Activated CD4-positive, alpha-beta T cell treated with anti-CD3 and anti-CD28 coated beads, Interleukin-2, amount 10 ng/mL, durations not matched to agents 7 days and 5 days (primary cell): ENCODE measurements at places on chromosomes 1 and 21. TPM values are rescaled to one million over a fixed set of nuclear protein-coding genes. Genes with fewer than 3 reads are reported as not detected.

DNA sequence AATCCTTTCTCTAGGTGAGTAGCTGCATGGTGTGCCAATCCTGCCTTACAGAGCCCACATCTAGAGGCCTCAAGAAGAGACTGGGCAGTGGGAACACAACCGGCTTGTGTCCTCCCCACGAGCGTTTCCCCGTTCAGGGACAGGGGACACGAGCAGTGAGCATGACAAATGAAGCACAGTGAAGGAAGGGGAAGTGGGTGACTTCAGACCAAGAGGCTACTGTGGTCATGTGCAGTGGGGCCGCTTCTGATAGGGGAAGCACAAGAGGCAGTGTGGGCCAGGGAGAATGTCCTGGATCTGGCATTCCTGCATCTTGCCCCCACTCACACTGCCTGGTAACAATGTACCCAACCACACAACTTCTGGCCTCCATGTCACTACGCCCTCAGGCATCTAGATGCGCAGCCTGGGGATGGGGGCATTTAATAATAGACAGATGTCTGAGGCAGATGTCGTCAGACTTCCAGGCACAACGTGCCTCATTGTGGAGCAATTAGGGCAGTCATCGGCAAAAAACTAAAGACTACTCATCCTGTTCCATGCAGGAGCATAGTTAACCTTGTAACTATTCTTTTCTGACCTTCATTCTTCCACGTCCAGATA is 155.6 kb upstream of the NBPF11 start:
- no peak overlapping the region for H3K27ac ChIP-seq
- peaks cover 62% of the 10 kb centered on the region for H3K27me3 ChIP-seq
- no peak overlapping the region for H3K4me3 ChIP-seq
- H3K4me1 ChIP-seq, result peaks cover 35% of the 10 kb centered on the region
- DNase-seq, result no peak

DNA sequence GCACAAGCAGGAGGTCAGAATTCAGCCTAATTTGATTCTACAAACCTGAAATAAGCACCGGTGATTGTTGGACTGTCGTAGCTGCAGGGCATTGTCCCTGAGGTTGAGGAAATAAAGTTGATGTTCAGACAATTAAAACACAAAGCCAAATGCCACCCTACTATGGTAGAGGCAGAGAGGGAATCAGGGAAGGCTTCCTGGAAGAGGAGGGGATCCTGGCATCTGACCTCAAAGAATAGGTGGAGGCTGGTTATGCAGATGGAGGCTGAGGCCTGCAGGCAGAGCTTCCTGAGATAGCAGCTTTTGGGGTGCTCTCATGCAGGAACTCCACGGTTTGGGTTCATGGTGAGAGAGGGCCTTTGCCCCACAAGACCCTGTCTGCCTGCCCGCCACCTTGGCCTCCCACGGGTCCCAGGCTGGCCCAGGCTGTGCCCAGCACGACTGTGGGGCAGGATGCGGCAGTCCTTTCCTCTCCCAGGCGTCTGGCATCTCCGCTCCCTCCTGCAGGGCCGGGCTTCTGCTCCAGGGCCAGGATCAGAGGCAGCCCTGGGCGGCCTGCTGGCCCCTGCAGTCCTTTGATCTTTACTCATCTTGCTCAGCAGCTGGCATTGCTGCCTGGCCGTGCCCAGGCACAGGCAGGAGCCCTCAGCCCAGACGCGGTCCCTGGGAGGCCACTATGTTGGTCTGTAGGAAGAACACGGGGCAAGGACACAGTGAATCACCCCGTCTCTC is 134.1 kb upstream of the VAMP3 start:
- no peak overlapping the region for H3K4me3 ChIP-seq
- H3K4me1 ChIP-seq, result no peaks in the 10 kb centered on the region
- no peak overlapping the region for H3K27ac ChIP-seq
- no peak for DNase-seq

DNA sequence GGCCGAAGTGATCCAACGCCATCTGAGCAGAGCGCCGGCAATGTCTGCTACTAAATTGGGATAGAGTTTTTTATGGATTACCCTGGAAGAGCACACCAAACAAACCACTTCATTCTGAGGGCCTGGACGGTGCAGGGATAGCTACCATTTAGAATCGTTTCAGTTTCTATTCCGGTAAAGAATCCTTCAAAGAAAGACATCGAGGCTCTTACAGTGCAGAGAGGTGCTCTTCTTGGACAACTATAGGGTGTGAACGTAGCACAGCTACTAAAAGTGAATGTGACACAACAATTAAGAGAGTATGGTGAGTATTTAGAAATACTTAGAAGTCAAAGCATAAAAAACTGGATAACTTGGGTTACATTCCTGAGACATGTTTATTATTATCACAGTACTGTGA is 16.1 kb downstream of the HIVEP3 start:
- DNase-seq, result peak; percentile 15
- no peaks in the 10 kb centered on the region for H3K27me3 ChIP-seq
- H3K4me1 ChIP-seq, result peaks cover 87% of the 10 kb centered on the region
- H3K36me3 ChIP-seq, result peaks cover 28% of the 10 kb centered on the region

DNA sequence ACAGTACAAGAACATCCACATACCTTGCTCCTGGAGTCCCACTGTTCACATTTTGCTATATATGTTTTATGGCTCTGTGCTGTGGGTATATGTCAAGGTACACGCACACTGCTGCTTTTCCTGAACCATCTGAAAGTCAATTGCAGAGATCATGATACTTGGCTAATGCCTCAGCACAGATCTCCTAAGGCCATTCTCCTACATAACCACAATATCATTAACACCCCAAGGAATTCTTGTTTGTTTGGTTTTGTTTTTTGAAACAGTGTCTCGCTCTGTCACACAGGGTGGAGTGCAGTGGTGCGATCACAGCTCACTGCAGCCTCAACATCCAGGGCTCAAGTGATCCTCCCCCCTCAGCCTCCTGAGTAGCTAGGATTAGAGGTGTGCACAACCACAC is 16.0 kb downstream of the CTNNBIP1 start:
- peaks cover 17% of the 10 kb centered on the region for H3K4me1 ChIP-seq
- H3K27me3 ChIP-seq, result no peaks in the 10 kb centered on the region
- no peak overlapping the region for H3K27ac ChIP-seq
- no peak for DNase-seq
- no peak overlapping the region for H3K4me3 ChIP-seq
- no peaks in the 10 kb centered on the region for H3K36me3 ChIP-seq

DNA sequence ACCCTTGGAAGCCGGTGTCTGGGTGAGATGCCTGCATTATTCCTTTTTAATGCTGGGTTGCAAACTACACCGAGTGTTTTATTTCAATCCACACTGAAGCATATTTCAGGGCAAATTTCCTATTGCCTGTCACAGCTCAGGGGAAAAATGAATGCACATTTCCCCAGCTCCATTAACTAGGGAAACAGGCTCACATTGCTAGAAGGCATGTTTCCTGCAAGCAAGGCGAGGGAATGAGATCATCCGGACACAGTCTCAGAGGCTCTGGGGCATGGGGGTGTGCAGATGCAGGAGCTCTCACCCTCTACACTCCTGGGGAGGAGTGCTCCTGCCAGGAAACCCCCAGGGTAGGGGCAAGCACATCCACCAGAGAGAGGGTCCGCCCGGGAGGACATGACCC is 24.6 kb downstream of the SYT2 start:
- peaks cover 15% of the 10 kb centered on the region for H3K27me3 ChIP-seq
- H3K4me1 ChIP-seq, result no peaks in the 10 kb centered on the region
- H3K4me3 ChIP-seq, result no peak overlapping the region
- H3K36me3 ChIP-seq, result no peaks in the 10 kb centered on the region

DNA sequence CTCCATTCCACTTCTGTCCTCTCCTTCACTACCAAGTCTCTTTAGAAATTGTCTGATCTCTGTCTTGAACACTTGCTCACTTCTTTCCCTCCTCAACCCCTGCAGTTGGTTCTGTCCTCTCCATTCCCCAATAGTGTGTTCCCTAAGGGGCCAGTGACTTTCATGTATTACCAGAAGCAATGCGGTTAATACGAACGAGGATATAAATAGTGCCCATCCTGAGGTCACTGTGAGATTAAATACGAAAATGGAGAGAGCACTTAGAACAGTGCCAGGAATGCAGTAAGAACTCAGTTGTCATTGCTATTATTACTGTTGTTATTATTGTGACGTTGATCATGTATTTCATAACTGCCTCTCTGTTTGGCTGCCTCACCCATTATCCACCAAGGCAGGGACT is 53.0 kb upstream of the ARTN start:
- H3K4me3 ChIP-seq, result no peak overlapping the region
- no peaks in the 10 kb centered on the region for H3K27me3 ChIP-seq
- H3K36me3 ChIP-seq, result no peaks in the 10 kb centered on the region
- DNase-seq, result no peak

- no peaks in the 10 kb centered on the region for H3K36me3 ChIP-seq
- H3K4me1 ChIP-seq, result no peaks in the 10 kb centered on the region
- H3K27ac ChIP-seq, result no peak overlapping the region
- no peak overlapping the region for H3K4me3 ChIP-seq
- no peak for DNase-seq
Measured at GRCh38 chr1:90591355-90591969, 125.6 kb downstream of the BARHL2 start.

- peaks cover 57% of the 10 kb centered on the region for H3K27me3 ChIP-seq
- no peak for DNase-seq
- H3K27ac ChIP-seq, result no peak overlapping the region
- peaks cover 18% of the 10 kb centered on the region for H3K4me1 ChIP-seq
- no peak overlapping the region for H3K4me3 ChIP-seq
Measured at GRCh38 chr1:15259622-15260007, 12.6 kb downstream of the FHAD1 start.

- H3K4me3 ChIP-seq, result no peak overlapping the region
- H3K4me1 ChIP-seq, result no peaks in the 10 kb centered on the region
- H3K27ac ChIP-seq, result no peak overlapping the region
- H3K27me3 ChIP-seq, result no peaks in the 10 kb centered on the region
- no peak for DNase-seq
Measured at GRCh38 chr1:95636897-95637296, 402.9 kb downstream of the RWDD3 start.

GRCh38 chr1:26162220-26162709 is 3.4 kb downstream of the FAM110D start:
- no peak overlapping the region for H3K27ac ChIP-seq
- no peak for DNase-seq
- peaks cover 44% of the 10 kb centered on the region for H3K27me3 ChIP-seq
- peak overlapping the region; percentile 50 for H3K4me3 ChIP-seq
- H3K4me1 ChIP-seq, result peaks cover 29% of the 10 kb centered on the region

DNA sequence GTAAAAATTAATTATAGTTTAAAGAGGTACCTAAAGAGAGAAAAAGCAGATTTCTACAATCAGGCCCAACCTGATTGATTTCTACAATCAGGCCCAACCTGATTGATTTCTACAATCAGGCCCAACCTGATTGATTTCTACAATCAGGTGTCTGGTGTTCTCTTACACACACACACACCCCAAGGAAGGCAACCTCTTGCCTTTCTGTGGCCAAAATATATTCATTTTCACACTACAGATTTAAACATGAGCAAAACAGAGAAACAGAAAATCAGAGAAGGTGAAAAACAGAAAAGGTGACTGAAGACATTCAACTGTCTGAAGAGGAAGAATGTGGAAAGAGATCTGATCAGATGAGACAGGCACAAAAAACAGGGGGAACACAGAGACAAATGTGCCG is 104.5 kb downstream of the SMYD2 start:
- H3K36me3 ChIP-seq, result no peaks in the 10 kb centered on the region
- H3K27ac ChIP-seq, result no peak overlapping the region
- peaks cover 4% of the 10 kb centered on the region for H3K4me1 ChIP-seq

- DNase-seq, result no peak
- H3K4me3 ChIP-seq, result no peak overlapping the region
- H3K27me3 ChIP-seq, result peaks cover 27% of the 10 kb centered on the region
- no peaks in the 10 kb centered on the region for H3K36me3 ChIP-seq
Measured at GRCh38 chr1:203401199-203401877, 50.4 kb upstream of the FMOD start.

DNA sequence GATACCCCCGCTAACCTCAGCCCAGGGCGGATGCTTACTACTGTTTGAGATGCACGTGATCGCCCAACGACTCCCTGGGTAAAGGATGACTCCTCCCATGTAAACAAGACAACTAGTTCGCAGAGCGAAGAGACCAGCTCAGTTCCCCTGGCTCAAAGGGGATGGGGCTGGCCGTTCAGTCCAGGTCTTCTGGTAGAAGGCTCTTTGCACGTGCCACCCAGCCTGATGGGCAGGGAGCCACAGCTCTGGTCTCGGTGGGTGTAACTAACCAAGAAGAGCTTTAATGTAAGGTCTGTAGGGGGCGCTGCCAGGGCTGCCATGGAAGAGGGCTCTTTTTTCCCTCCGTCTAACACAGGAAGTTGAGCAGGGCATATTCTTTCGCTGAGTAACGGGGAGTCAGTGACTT is 49.4 kb upstream of the PARP1 start:
- peak; percentile 55 for DNase-seq
- peaks cover 19% of the 10 kb centered on the region for H3K4me1 ChIP-seq
- H3K27me3 ChIP-seq, result peaks cover 2% of the 10 kb centered on the region
- peak overlapping the region; percentile 65 for H3K4me3 ChIP-seq
- H3K27ac ChIP-seq, result peak overlapping the region; percentile 89

DNA sequence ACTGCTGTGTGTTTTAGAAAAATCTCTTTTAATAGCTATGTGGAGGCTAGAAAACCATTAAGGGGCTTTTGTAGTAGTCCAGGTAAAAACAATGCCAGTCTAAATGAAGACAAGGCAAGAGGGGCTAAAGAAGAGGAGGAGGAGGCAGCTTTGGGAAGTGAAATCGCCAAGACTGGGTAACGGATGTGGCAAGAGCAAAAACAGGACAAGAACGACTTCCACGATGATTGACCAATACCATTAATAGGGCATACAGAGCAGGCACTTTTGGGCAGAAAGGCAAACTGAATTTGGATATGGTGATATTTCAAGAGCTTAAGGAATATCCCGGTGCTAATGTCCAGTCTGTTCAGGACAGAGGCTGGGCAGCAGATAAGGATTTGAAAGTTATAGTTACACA is 22.0 kb downstream of the COA6 start:
- H3K36me3 ChIP-seq, result peaks cover 37% of the 10 kb centered on the region
- no peak overlapping the region for H3K4me3 ChIP-seq
- no peaks in the 10 kb centered on the region for H3K27me3 ChIP-seq
- DNase-seq, result no peak
- peaks cover 30% of the 10 kb centered on the region for H3K4me1 ChIP-seq

- H3K27me3 ChIP-seq, result no peaks in the 10 kb centered on the region
- H3K27ac ChIP-seq, result no peak overlapping the region
- H3K4me1 ChIP-seq, result peaks cover 46% of the 10 kb centered on the region
- no peak overlapping the region for H3K4me3 ChIP-seq
Measured at GRCh38 chr1:156510709-156511108, 10.1 kb upstream of the MEF2D start.

DNA sequence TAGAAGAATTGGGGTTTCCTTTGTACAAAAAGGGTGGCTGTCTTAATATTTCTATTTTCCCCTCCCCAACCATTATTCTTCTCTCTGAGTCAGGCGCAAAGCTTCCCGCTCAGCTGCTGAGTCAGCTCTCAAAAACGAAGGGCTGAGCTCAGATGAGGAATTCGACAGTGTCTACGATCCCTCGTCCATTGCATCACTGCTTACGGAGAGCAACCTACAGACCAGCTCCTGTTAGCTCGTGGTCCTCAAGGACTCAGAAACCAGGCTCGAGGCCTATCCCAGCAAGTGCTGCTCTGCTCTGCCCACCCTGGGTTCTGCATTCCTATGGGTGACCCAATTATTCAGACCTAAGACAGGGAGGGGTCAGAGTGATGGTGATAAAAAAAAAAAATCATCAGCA is 3.0 kb upstream of the TUFT1 start:
- H3K27me3 ChIP-seq, result peaks cover 8% of the 10 kb centered on the region
- no peaks in the 10 kb centered on the region for H3K36me3 ChIP-seq
- H3K4me3 ChIP-seq, result no peak overlapping the region
- peaks cover 26% of the 10 kb centered on the region for H3K4me1 ChIP-seq

Gene SPRR2D
- not detected for total RNA-seq

Gene BTF3L4
- total RNA-seq, result 37.3 TPM

Gene TTC22
- total RNA-seq, result 9.9 TPM

Gene NPPA
- total RNA-seq, result not detected

Gene NBPF4
- total RNA-seq, result 0.10 TPM

Gene GUCA2A
- total RNA-seq, result not detected

Gene CENPF
- total RNA-seq, result 203 TPM
